ENCODE measurements at places on chromosomes 3 and 15.
A peak's percentile ranks its signal among the peaks of the same experiment; 100 is the strongest.

DNA sequence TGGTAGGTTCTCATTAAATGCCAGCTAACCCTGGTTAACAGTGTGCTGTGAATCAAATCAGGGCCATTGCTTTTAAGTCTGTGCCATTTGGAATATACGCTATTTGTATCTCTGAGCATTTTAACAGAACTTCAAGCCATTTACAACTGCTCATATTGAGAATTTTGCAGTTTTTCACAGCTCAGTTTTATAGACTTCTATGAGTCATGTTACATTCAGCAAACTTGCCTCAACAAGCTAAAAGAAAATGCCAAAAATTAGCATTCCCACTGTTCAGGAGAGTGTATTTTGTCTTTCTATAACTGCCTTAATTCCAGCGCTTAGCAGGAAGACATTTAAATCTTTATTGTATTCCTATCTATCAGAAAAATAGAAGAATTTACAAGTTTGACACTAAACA, 196.4 kb downstream of the GBE1 start:
- H3K36me3 ChIP-seq: no peaks in the 10 kb centered on the region
- H3K27ac ChIP-seq: no peak overlapping the region
- no peaks in the 10 kb centered on the region for H3K4me1 ChIP-seq
- H3K4me3 ChIP-seq: no peak overlapping the region

GRCh38 chr3:141431411-141432378, 55.1 kb upstream of the RASA2 start:
- H3K36me3 ChIP-seq: peaks cover 46% of the 10 kb centered on the region
- no peaks in the 10 kb centered on the region for H3K27me3 ChIP-seq
- DNase-seq: no peak
- H3K27ac ChIP-seq: peak overlapping the region; percentile 30

- no peak for DNase-seq
- H3K27ac ChIP-seq: no peak overlapping the region
- H3K4me1 ChIP-seq: no peaks in the 10 kb centered on the region
- H3K27me3 ChIP-seq: no peaks in the 10 kb centered on the region
- no peak overlapping the region for H3K4me3 ChIP-seq
These were observed 890.8 kb downstream of the NAALADL2 start for GRCh38 chr3:175749981-175750380.

DNA sequence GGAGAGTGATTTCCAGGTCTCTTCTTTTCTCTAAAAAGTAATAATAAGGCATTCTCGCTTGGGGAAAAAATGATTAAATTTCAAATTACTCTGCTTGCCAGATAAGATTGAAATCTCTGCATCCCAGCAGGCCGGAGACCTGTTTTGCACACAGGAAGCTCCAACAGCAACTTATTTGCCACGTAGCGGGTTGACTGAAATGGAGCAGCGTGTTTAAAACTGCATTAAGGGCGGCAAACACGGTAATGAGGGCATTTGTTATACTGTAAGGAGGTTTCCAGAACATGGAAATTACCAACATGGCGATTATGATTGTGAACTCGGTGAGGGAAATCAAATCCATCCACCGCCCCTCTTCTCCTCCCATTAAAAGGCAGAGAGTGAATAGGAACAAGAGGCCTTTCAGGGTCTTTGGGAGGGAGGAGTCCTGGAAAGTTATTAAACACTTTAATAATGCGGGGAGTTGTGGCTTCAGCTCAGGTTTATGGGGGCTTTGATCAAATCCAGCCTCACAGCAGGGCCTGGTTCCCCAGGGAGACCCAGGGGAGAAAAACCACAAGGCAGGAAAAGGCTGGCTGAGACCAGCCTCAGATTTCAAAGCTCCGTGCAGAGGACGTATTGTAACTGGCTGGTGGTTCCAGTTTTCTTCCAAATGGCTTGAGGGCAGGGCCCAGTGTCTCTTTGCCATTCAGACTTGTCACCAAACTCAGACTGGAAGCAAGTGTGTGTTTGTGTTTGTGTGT, 242.3 kb downstream of the TLE3 start:
- H3K4me1 ChIP-seq: no peaks in the 10 kb centered on the region
- no peak overlapping the region for H3K4me3 ChIP-seq
- no peaks in the 10 kb centered on the region for H3K36me3 ChIP-seq
- H3K27ac ChIP-seq: no peak overlapping the region
- DNase-seq: no peak
- no peaks in the 10 kb centered on the region for H3K27me3 ChIP-seq

DNA sequence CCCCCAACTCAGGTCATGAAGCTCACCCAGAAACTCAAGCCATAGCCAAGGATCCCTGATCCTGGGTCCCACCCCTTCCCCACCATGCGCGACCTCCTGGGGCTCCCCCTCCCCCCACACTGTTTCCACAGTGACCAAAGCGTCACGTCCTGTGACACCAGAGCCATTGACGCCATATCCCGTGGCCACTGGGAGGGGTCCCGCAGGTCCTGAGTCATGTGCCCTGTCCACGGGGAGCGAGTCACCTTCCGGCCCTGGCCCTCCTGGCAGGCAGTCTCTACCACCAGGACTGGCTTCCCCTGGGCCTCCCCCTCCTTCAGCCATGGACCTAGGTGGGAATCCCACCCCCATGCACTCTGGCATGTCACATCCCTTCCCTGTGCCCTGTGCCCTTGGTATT, 15.6 kb downstream of the SEMA3F start:
- peaks cover 20% of the 10 kb centered on the region for H3K4me1 ChIP-seq
- no peak for DNase-seq
- peaks cover 9% of the 10 kb centered on the region for H3K27me3 ChIP-seq
- H3K27ac ChIP-seq: no peak overlapping the region

- no peak overlapping the region for H3K4me3 ChIP-seq
- H3K36me3 ChIP-seq: no peaks in the 10 kb centered on the region
- H3K27ac ChIP-seq: no peak overlapping the region
- no peaks in the 10 kb centered on the region for H3K27me3 ChIP-seq
- no peak for DNase-seq
These were observed 63.6 kb downstream of the CCNL1 start for GRCh38 chr3:157096328-157096727.

DNA sequence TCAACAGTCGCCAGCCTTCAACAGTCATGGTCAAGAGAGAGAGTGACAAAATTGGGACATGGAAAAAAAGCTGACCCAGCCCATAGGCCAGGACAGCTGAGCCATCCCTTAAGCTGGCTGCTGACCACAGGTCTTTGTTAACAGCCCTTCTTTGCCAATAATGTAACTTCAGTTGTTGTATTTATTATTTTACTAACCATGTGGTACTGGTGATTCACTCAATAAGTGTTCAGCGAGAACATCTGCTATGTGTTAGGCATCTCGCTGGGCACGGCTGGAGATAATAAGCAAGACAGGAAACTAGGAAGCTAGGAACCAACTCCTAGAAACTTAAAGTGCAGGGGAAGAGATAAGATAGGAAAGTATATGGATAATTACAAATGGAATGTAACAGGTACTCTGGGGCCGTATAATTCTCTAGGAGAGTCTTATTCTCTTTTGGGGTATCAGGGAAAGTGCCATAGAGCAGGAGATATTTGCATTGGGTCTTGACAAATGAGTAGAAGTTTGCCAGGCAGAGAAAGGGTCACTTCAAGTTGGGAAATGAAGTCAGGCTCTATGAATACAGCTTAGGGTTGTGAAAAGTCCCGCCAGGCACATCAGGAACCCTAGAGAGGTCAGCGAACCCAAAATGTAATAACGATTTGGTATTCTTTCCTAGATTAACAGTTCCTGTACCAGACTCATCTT, 84.0 kb upstream of the TRA2B start:
- H3K4me3 ChIP-seq: no peak overlapping the region
- peaks cover 12% of the 10 kb centered on the region for H3K27me3 ChIP-seq
- H3K4me1 ChIP-seq: no peaks in the 10 kb centered on the region
- no peak for DNase-seq
- H3K27ac ChIP-seq: no peak overlapping the region

DNA sequence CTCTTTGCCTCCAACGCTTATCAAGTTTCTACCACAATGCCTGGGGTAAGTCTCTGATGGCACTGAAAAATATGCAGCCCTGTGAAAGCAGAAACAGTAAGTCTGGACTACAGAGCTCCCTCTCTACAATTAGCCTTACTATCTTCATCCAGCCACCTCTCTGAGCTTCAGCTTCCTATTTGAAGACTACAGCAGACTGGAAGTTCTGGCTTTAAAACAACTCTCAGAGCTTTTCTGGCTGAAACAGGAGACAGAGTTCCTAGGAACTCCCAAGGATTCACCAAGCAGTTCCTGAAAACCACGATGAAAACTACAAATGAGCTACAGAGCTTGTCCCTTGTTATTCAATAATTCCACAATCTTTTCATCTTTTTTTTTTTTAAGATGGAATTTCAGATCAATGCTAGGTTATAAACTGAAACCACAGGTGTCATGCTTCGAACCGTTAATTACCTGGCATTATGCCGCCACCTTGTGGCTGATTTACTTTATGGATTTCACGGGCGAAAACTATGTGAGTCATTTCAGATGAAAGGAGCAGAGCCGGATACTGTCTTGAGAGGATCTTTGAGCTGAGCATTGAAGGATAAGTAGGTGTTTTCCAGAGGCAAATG, 3.9 kb downstream of the CRYGS start:
- peaks cover 5% of the 10 kb centered on the region for H3K36me3 ChIP-seq
- H3K4me3 ChIP-seq: no peak overlapping the region
- no peak overlapping the region for H3K27ac ChIP-seq
- no peaks in the 10 kb centered on the region for H3K27me3 ChIP-seq
- peak; percentile 72 for DNase-seq
